ENCODE measurements at places on chromosomes 2 and 18.

DNA sequence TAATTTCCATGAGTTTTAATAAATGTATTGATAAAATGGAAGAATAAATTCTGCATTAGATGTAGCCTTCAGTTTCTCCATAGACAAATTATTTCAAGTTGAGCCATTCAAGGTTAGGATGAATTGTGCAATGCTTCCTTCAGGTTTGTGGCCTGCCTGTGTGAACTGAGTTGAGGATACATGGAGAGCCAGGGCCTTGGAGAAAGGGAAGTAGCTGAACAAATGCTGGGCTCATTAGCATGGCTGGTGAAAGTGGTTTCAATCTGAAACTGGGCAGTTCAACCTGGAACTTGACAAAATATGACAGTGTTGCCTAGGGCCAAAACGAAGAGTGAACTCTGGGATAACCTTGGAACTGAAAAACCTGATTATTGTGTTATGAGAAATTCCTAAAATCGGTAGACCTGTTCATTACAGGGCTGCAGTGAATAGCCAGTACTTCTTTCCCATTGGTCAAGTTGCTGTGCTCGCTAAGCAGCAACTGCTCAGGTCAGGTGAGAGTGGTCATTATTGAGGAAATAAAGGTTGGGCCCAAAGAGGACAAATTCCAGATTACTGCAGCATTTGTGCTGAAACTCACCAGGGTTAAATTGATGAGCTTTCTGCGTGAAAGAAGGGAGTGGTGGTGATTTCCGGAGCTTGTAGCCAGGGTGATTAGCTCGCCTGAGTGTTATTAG lies 12.7 kb downstream of the INPP1 start:
- DNase-seq: no peak

DNA sequence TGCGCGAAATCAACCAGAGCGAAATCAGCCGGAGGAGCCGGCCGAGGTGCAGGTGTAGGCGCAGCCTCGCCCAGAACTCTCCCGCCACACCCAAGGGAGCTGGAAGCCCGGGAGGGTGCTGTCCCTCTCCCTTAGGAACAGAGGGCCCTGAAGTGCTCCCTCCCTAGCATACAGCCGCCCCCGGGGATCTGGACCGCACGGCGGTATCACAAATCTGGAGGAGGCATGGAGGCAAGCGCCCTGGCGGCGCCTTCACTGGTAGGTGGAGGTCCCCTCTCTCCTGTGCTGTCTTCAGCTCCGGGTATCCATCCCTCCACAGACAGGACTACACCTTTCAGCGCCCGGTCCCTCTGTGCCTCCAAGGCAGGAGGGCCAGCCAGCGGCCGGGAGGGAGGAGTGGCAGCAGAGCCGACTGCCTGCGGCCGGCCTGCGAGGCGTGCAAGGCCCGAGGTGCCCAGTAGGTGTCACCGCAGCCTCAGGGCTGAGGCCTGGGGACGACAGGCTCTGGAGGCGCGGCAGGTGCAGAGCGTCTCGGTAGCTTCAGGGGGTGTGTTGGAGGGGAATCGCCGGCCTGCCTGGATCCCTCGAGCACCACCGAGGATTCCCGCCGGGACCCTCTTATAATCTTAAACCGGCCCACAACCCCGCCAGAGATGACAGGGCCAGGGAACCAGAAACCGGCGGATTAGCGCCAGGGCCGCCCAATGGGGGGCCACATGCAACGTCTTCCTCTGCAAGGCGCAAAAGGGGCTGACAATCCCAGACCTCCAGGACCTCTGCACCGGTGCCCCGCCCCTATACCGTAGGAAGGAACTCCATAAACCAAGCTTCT lies 2.8 kb downstream of the IHH start:
- DNase-seq: peak; percentile 31

GRCh38 chr18:42025491-42025890 lies 70.5 kb downstream of the PIK3C3 start:
- no peak for DNase-seq

GRCh38 chr18:58213440-58213839 lies 169.4 kb downstream of the NEDD4L start:
- DNase-seq: no peak

DNA sequence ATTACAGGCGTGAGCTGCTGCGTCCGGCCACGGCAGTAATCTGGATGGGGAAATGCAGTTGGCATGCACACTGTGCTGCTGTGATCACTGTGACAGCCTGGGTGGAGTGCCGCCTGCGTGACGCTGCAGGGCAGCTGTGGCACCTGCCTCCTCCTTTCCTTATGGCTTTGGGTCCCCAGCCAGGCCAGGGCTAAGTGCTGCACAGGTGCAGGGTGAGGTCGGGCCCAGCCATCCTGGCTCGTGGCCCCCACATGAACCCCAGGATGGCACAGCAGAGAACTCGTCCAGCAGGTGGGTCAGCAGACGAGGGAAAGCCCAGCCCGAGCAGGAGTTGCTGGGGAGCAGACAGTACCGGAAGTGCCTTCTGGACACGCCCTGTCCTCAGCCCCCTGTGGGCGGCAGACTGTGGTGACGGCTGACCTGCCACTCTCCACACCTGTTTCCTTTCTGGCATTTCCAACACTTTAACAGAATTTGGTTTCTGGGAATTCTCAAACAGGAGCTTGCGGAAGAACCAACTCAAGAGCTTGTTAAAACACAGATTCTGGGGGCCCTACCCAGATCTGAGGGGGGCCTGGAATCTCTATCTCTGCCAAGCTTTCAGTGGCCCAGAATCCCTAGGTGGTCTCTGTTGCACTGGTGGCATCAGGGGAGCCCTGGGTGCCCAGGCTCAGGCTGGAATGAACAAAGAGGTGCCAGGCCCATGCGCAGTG lies 16.9 kb downstream of the HS1BP3 start:
- DNase-seq: no peak

GRCh38 chr2:214713080-214713830 lies 96.2 kb downstream of the BARD1 start:
- no peak for DNase-seq

DNA sequence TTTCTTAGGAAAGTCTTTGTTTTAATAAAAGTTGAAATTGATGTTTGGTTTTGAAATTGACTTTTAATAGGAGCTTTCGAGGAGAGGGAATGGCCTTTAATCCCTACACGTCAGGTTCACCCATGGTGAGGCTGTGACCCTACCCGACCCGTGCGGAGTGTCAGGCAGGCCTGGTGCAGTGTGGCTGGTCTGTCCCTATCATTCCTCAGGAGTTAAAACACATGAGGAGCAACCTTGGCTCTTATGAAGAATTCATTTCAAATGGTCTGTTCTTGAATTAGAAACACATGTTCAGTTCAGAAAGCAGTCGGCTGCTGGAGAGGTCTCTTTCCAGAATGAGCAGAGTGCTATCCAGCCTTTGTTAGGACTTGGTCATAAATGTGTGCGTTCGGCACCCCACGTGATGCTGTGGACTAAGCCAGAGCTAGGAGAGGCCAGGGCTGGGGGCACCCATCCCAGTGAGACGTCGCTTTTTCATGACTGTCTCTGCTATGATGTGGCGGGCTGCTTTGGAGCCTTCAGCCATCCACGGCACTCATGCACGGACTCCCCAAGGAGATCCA lies 54.7 kb downstream of the EMILIN2 start:
- no peak for DNase-seq

DNA sequence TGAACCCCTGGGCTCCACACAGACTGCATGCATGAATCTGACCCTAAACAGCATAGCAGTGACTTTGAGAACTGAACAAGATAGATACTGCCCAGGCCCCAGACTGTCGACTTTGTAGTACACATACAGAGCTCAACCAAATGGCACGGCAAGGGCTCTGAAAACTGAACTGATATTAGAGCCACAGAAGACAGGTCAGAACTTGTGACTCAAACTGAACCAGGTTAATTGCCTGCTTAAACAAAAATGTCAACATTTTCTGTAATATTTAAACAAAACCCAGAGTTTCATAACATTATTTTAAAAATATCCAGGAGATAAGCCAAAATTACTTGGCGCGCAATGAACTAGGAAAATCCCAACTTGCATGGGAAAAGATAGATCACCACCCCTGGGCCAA lies 260.3 kb downstream of the TPGS2 start:
- DNase-seq: no peak

DNA sequence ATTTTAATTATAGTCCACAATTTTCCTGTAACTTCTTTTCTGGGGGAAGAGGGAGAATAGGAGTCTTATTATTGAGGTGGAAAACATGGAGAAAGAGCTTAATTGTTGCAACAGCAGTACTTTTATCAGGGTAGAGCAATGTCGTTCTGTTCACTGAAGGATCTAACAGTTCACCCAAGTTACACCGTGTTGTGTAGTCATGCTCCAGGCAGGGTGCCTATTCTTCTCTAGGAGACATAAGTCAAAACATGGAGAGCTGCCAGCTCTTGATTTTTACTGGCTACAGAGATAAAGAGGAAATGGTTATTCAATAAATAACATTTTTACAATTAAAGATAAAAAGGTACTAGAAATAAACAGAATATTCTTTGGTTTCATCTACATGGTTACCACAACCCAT lies 594.3 kb upstream of the NETO1 start:
- DNase-seq: no peak

DNA sequence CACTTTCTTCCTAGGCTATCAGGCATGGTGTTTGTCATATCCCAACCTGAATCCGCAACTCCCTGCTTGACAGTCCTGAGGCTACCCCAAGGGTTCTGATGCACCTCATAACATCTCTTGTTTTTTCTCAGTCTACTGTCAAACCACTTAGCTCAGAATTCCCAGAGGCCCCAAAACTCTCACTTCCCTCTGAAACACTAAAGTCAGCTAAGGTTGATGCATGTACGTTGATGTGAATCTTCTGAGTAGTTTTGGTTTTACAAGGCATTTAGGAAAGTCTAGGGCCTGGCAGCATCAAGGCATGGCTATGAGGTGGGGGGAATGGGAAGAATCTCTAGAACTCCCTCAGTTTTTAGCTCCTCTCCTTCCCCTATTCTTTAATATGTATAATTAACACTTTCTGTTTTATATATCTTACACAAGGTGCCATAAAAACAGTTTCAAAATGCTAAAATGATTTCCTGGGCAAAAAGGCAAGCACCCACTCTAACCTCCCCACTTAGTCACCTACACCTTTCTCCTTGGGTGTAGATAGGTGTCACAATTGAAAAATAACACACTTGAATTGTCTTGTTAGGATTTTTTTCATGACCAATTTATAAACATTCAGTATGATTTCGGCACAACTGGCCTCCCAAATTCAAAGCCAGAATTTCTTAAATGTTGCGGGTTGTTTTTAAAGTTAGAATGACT lies 71.4 kb upstream of the TANK start:
- DNase-seq: no peak

DNA sequence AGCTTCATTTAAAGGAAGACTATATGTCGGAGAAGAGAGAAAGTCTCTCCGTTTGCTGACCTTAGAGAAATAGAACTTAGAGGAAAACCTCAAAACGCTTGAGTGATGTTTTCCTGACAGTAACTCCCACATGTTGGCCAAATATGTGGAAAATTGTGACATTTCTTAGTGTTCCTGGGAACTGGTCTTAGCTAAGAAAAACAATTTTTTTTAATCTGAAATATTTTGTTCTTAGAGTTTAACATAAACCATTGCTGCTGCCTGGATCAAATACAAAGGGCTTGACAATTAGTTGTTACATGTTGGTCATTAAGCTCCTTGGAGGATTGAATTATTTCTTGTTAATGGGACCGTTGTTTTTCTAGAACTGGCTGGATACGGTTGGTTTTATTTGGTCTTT lies 16.3 kb downstream of the DYNC2LI1 start:
- no peak for DNase-seq

- no peak for DNase-seq
Measured at GRCh38 chr2:108786008-108786353, 590 bp upstream of the CCDC138 start.

- DNase-seq: no peak
Measured at GRCh38 chr2:187842978-187843847, 289.0 kb upstream of the TFPI start.

- no peak for DNase-seq
Measured at GRCh38 chr2:1985571-1985970, 241.3 kb upstream of the PXDN start.

GRCh38 chr2:151326554-151326953 lies 30.8 kb upstream of the TNFAIP6 start:
- DNase-seq: no peak

DNA sequence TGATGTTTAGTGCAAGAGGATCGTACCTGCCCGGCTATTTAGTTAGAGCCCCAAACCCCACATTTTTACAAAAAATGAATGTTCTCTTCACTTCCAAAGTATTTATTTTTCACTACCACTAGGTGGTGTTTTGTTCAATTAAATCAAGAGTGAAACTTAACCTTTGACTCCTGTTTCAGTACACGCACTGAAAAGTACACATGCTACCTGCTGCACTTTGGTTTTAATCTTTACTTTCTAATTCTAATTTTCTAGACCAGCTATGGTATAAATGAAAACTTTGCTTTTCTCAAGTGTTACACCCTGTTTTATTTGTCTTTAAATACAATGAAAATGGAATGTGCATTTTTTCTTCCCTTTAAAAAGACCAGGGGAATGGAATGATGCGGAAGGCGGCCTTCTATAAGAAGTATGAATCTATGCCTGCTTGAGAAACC lies 31.4 kb upstream of the CHN1 start:
- DNase-seq: no peak

- DNase-seq: no peak
Measured at GRCh38 chr2:150464270-150464669, 23.2 kb downstream of the RND3 start.

DNA sequence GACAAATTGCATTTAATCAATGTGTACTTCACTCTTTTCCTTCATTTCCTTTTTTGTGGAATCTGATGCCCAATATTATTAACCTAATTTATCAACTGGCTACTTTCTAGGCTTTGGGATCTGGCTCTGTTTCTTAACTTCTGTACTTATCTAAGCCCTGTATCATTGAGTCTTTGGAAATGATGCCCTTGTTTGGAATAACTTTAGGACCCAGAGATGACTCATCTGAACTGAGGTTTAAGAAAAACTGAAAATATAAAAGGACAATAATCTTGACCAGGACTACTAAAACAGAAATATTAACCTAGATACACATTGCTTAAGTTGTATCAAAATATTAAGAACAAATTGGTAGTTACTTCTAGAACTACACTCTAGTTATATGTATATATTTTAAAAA lies 600.8 kb downstream of the CPS1 start:
- DNase-seq: no peak

DNA sequence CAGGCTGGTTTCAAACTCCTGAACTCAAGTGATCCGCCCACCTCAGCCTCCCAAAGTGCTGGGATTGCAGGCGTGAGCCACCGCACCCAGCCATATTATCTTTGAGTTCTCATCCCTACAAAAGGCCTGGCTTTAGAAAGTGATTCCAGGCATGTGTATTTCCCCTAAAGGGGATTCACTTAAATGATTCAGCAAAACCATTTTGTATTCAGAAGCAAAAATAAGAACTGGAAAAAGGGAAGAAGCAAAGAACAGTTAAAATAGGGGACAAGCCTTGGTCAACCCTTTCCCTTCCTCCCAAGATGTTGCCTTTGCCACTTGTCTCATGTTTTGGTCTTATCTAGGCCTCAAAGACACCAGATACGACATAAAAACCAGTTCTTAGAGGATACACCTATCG lies 10.5 kb downstream of the TM4SF20 start:
- no peak for DNase-seq

GRCh38 chr2:60498127-60498815 lies 55.2 kb downstream of the BCL11A start:
- no peak for DNase-seq
